ENCODE measurements at places on chromosomes 13 and 19.
A peak's percentile ranks its signal among the peaks of the same experiment; 100 is the strongest.

DNA sequence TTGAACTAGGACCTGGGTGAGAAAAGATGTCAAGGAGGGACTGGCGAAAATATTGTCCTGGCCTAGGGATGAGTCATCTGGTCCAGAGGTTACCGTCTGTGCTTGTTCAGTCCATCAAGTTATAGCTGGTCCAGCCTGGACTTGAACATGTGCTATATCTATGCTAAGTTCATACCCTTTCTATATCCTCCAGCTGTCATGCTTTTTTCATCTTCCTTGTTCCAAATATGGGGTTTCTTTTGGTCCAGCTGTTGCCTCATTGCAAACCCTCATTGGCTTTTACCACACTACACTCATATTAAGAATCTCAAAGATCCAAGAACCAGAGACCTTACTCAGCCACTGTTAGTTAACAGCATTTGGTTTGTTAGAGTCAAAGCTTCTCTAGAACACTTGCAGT, 19.1 kb upstream of the KLF12 start:
- no peak overlapping the region for H3K4me3 ChIP-seq
- H3K36me3 ChIP-seq: no peaks in the 10 kb centered on the region

DNA sequence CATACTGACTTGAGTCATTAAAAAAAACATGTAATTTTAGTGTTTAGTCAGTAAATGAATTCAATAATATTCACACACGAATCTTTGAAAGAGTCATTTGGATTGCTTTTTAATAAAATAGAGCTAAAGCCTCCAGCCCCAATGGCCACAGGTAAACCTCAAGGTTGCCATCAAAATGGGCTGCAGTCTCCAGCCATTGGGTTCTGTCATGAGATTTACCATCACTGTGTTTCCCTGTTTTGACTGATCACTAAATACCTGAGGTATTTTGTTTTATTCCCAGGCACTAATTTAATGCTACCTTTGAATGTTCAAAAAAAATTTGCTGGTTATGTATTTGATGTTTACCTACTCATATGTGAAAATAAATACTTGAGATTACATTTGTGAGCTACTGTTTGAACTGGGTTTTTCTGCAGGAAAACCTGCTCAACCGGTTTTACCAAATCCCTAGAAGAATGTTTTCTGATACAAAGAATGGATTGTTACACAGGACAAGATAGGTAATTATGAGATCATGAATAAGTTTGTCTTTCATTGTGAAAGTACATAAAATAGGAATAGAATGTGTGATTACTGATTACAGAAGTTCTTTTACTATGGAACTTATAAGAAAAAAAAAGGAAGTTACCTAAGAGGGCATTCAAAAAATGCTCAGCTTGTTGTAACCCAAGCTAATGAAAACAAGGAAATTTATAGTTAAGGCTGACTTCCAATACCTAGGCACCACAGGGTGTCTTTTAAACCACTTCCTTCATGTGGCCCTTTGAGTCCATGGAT, 391.3 kb downstream of the EFNB2 start:
- no peak overlapping the region for H3K27ac ChIP-seq
- peak; percentile 53 for DNase-seq
- H3K4me1 ChIP-seq: no peaks in the 10 kb centered on the region
- H3K36me3 ChIP-seq: no peaks in the 10 kb centered on the region

- no peaks in the 10 kb centered on the region for H3K27me3 ChIP-seq
- no peak overlapping the region for H3K4me3 ChIP-seq
- no peak overlapping the region for H3K27ac ChIP-seq
- no peaks in the 10 kb centered on the region for H3K4me1 ChIP-seq
- no peaks in the 10 kb centered on the region for H3K36me3 ChIP-seq
Observed at GRCh38 chr19:50387176-50387867, 3.2 kb downstream of the POLD1 start.

DNA sequence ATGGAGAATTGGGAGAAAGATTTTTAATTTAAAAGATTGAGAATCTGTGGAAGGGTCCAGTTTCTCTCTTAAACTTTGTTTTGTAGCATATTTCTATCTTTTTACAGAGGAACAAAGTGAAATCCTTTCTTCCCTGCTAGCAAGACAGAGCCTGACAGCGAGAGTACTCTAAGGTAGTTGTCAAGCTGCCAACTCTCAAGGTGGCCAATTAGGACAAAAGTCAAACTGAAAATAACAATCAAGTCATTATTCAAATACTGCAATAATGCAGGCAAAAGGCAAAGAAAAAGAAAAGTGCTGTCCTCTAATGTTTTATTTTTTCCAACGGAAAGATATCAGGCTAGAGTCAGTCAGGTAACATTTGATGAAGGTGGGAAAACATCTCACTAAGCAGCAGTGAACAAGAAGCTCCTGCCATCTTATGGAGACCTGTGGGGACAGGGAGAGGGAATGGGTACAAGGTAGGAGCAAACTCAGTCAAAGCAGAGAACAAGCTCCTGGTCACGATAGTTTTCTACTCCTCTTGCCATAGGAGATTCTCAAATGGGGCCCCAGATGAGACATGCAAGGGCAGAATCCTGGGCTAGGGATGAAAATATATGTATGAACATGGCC, 801.9 kb upstream of the SLITRK1 start:
- no peak overlapping the region for H3K27ac ChIP-seq
- no peaks in the 10 kb centered on the region for H3K27me3 ChIP-seq
- DNase-seq: no peak
- no peak overlapping the region for H3K4me3 ChIP-seq

GRCh38 chr13:29597706-29598105, 2.2 kb upstream of the SLC7A1 start:
- no peak for DNase-seq
- H3K36me3 ChIP-seq: no peaks in the 10 kb centered on the region
- H3K4me1 ChIP-seq: no peaks in the 10 kb centered on the region
- H3K27me3 ChIP-seq: peaks cover 3% of the 10 kb centered on the region
- no peak overlapping the region for H3K4me3 ChIP-seq

DNA sequence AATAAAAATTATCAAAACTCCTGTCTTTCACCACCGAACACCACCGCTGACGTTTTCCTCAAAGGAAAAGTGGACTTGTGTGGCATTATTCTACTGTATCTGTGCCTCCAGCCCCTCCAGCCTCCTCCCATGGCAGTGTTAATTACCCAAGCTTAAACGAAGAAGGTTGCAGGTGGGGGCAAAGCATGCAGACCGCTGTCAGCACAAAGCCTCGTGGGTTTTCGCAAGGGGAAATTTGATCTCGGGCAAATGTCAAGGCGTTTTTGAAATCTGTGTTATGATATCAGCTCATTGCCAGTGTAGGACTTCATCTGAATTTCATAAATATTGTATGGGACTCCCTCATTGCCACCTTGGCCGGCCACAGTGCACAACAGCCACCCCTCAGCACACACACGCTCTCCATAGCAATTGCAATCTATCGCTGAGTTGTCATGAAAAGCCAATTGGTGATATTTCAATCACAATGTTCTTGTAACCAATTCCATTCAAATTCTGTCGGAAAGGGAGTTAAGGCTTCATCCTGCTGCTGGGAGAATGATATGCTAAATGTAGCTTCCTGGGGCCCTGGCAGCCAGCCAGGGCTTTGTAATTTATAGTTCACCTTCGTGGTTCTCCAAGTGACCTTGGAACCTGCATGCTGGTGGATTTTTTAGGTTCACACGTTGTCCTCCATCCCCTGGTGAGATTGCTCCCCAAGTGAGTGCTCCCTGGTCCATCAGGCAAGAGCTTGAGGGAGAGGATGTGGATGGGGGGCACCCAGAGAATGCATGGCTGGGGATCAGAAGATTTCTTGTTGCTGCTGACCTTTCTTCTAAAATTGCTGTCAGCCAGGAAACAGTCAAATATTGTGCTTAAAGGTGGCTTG, 16.6 kb downstream of the CHST8 start:
- DNase-seq: no peak
- no peaks in the 10 kb centered on the region for H3K36me3 ChIP-seq
- H3K27me3 ChIP-seq: no peaks in the 10 kb centered on the region
- no peak overlapping the region for H3K27ac ChIP-seq
- no peaks in the 10 kb centered on the region for H3K4me1 ChIP-seq
- no peak overlapping the region for H3K4me3 ChIP-seq

- H3K4me3 ChIP-seq: no peak overlapping the region
- no peaks in the 10 kb centered on the region for H3K4me1 ChIP-seq
- peaks cover 13% of the 10 kb centered on the region for H3K27me3 ChIP-seq
- H3K36me3 ChIP-seq: no peaks in the 10 kb centered on the region
Observed at GRCh38 chr19:38395381-38396114, 7.1 kb downstream of the SPRED3 start.

- no peak overlapping the region for H3K4me3 ChIP-seq
- H3K4me1 ChIP-seq: no peaks in the 10 kb centered on the region
- DNase-seq: no peak
- H3K36me3 ChIP-seq: no peaks in the 10 kb centered on the region
Observed at GRCh38 chr13:35530581-35530980, 54.1 kb upstream of the MAB21L1 start.

DNA sequence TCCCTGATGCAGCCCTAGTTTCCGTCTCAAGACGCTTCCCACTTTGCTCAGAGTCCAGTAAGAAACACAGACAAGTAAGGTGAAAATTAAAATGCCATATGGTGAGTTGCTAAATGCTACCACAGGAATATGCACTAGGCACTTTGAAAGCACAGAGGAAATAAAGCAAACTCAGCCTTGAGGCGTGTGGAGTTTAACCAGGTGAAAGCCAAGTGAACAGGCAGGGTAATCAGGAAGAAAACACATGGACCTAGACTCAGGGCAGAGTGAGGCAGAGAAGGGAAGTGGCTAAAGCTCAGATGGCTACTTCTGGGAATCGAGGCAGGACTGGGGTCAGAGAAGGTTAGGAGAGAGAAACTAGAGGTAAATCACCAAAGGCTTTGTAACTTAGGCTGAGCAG, 5.4 kb upstream of the UBL3 start:
- DNase-seq: no peak
- no peaks in the 10 kb centered on the region for H3K27me3 ChIP-seq
- H3K36me3 ChIP-seq: no peaks in the 10 kb centered on the region
- H3K4me3 ChIP-seq: no peak overlapping the region

DNA sequence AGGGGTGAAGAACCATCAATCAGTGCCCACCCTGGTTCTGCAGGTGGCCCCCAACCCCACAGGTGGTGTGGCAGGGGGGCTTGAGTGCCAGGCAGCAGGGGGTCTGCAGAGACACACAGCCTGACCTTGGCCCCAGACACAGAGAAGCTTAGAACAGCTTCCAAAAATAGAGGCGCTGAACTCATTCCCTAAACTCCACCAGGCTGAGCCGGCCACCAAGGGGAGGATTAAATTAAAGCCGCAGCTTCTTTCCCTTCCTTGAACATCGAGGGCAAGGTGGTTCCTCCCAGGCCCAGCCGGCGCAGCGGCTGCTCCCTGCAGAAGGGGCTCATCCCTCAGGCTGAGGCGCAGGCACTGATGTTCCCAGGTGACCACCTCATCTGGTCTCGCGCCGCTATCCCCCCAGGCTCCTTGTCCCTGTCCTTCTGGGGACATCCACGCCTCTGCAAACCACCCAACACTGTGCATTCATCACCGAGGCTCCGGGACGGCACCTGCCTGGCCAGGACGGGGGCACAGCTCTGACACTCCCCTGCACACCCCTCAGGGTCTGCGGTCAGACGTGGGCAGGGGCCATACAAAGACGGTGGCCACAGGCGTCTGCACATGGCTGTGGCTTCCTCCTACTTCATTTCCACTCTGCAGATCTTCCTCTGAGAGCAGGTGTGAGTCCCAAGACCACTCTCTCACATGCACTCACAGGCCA, 30.9 kb downstream of the LAMP1 start:
- peaks cover 10% of the 10 kb centered on the region for H3K36me3 ChIP-seq
- no peak overlapping the region for H3K4me3 ChIP-seq
- no peaks in the 10 kb centered on the region for H3K4me1 ChIP-seq
- no peak for DNase-seq
- no peaks in the 10 kb centered on the region for H3K27me3 ChIP-seq

DNA sequence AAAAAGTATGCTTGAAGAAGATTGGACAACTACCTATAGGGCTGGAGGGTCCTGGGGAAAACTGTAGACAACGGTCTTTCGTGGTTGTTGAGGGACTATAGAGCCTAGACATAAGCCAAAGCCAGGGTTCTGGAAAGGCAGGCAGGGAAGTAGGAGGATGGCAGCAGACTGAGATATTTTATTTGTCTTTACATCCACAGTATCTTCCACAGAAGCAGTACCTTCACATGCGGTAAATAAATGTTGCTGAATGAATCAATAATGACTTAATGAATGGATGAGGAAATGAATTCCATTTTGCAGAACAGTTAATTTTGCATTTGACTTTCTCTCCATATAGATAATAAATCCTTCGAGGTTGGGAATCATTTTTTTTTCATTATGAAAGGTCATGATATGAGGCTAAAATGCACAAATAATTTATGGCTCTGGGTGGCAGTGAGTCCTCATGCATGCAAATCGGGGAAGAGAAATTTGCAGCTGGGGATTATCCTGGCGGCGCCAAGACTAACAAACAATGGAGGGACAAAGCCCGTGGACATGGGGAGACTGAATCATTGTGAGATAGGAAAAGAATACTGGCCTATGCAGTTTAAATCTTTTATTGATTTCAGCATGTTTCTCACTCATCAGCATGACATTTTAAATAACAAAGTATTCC, 102.0 kb downstream of the ERCC5 start:
- no peaks in the 10 kb centered on the region for H3K27me3 ChIP-seq
- no peak overlapping the region for H3K27ac ChIP-seq
- no peak overlapping the region for H3K4me3 ChIP-seq
- no peaks in the 10 kb centered on the region for H3K36me3 ChIP-seq
- DNase-seq: no peak

- no peaks in the 10 kb centered on the region for H3K27me3 ChIP-seq
- H3K36me3 ChIP-seq: no peaks in the 10 kb centered on the region
- no peaks in the 10 kb centered on the region for H3K4me1 ChIP-seq
- no peak overlapping the region for H3K27ac ChIP-seq
- H3K4me3 ChIP-seq: no peak overlapping the region
- DNase-seq: no peak
Observed at GRCh38 chr19:56991912-56992311, 127.9 kb upstream of the USP29 start.

GRCh38 chr19:734716-735115, 16.2 kb upstream of the MISP start:
- H3K4me1 ChIP-seq: no peaks in the 10 kb centered on the region
- H3K27me3 ChIP-seq: no peaks in the 10 kb centered on the region
- no peak overlapping the region for H3K4me3 ChIP-seq

DNA sequence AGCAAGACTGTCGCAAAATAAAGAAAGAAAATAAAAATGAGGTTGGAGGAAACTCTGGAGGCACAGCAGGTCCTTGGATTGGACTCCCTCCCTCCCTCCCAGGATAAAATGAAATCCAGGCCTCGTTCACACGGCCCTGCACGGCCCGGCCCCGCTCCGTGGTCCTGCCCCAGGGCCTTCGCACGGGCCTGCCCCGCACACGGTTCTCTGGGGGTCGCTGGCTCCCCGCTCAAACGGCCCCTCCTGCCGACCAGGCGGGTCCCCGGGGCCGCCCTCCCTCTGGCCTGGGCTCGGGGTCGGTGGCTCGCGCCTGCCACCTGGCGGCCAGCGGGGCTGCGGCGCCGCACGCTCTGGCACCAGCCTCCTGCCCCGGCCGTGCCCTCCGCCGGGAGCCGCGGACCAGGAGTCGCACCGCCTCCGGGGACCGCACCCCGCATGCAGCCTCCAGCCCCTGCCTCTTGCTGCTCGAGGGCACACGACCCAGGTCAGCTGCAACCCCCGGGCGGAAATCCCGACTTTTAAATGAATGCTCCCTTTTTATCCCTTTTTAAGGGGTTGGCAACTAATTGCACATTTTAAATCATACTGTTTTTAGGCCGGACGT, 1.5 kb upstream of the WDR18 start:
- H3K4me1 ChIP-seq: peaks cover 21% of the 10 kb centered on the region
- peak; percentile 85 for DNase-seq
- H3K27ac ChIP-seq: peak overlapping the region; percentile 14
- H3K27me3 ChIP-seq: no peaks in the 10 kb centered on the region
